RPMI8226 (cell line): ENCODE measurements at places on chromosomes 13 and 19.

DNA sequence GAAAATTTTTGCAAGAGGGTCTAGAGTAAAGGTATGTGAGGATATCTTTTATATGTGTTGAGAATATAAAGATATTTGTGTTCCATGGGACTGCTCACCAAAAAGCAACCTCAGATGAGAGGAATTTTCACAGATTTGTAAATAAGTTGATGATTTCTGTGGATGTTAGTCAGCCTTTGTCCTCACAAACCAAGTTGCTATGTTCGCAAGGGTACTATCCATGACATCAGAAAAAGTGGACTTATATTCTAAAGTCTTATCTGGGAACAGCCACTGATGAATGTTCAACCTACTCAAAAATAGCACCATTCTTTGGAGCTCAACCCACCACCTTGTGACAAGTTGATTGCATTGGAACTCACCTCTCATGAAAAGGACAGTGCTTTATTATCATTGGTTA is 138.6 kb downstream of the PCDH20 start:
- no peak for DNase-seq

DNA sequence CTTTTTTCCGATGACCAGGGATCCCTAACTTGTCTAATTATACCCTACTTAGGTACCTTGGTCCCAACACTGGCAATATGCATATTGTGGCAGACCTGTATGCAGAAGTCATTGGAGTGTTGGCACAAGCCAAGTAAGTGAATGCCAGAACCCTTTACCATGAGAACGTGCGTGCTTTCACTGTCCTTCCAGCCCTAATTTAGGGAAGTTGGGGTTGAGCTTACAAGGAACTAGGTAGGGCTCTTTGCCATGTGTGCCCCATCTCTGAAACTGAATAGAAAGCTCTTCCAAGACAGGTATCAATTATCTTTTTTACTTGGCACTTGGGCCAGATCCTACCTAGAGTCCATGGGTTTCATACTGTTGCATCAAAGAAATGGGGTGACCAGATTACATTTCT is 93.2 kb downstream of the FRY start:
- no peak for DNase-seq

- DNase-seq = no peak
These were observed 13.6 kb downstream of the CCDC97 start for GRCh38 chr19:41323430-41324125.

- DNase-seq = no peak
These were observed 446.0 kb downstream of the EFNB2 start for GRCh38 chr13:106089261-106089980.

DNA sequence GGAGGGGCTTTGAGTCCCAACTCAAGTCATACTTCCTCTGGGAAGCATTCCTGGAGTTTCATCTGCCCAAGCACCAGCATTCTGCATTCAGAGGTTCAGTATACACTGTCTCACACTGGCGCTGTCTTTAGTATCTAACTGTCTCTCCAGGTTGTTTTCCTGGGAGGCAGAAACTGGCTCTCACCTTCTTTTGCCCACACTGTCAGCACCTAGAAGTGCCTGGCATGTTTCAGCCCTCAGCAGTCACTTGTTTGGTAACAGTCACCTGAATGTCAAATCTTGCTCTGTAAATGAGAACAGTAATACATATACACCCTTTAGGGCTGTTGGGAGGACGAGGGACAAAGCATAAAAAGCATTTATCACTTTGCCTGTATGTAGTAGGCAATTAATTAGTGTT is 339.6 kb downstream of the UQCRFS1 start:
- DNase-seq = no peak

DNA sequence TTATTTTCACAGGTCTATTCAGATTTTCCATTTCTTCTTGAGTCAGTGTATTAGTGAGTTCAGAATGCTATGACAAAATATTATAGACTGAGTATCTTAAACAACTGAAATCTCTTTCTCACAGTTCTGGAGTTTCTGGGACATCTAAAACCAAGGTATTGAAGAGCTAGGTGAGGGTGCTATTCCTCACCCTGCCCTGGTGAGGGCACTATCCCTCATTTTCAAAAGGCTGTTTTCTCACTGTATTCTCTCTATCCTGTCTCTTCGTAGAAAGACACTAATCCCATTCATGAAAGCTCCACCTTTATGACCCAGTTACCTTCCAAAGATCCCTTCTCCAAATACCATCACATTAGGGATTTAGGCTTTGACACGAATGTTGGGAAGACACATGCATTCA is 1617.1 kb downstream of the PCDH9 start:
- DNase-seq = peak; percentile 3

DNA sequence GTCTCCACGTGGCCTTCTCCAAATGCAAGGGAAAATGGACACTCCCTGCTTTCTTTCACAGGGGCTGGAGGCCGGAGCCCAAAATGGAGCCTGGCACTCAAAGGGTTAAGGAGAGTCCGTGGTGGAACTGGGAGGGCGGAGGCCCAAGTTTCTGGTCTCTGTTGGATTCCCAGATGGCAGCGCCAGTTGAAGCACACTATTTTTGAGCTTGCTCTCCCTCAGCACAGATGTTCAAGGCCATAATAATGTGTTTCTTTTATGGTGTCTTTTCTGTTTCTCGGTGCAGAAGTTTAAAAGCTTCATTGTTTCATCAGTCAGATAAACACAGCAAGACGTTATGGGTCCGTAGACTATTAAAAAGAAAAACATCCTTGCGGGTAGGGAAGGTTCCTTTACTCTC is 67.6 kb downstream of the TNFRSF19 start:
- DNase-seq = no peak

DNA sequence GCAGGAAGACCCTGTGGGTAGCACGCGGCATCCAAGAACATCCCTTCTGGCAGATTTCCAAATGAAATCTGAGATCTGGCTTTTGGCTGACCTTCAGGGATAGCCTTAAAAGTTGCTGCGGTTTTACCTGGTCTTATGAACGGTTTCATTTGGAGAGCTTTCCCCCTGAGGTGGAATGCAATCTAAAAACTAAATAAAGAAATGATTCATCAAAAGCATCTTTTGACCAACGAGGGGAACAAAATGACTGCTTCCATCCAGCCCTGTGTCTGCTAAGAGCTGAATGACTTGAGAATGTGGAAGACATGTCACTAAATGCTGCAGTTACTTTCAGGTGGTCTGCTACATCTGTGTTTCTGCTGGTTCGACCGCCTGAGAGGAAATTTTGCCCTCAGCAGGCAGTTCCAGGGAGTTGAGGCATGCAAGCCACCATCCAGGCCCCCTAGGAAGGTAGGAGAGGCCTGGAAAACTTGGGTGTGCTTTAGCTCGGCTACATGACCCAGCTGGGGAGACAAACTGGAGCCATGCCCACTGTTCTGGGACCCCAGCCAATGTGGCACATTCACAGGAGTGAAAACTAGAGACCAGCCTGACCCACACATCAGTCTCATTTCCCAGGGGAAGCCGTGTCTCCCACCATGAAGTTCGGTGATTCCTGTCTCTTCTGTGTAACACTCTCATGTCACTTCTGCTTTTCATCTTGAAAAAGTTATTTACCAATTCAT is 175.1 kb upstream of the KL start:
- DNase-seq = no peak
